ENCODE measurements at places on chromosomes 2 and 18.

DNA sequence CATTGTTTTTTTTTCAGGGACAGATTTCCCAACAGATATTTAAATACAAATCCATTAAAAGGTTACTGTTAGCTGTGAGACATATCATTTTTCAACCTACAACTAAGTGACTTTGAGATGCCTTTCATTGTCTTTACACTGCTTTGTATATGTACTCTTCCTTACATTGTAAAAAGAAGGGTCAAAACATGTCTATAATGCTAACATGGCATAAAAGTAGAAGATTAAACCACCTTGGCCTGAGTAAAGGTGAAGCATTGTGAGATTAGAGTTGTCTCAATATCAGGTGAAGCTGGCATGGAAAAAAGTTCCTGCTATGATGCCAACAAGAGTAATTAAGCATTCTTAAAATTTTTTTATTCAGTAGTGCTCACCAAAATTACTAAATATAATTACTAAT lies 1508.5 kb upstream of the NXPH2 start:
- no peak for DNase-seq

- DNase-seq, result no peak
Measured at GRCh38 chr2:198662905-198663304, 794.8 kb downstream of the SATB2 start.

GRCh38 chr2:220687231-220687843 lies 884.8 kb downstream of the EPHA4 start:
- DNase-seq, result no peak

DNA sequence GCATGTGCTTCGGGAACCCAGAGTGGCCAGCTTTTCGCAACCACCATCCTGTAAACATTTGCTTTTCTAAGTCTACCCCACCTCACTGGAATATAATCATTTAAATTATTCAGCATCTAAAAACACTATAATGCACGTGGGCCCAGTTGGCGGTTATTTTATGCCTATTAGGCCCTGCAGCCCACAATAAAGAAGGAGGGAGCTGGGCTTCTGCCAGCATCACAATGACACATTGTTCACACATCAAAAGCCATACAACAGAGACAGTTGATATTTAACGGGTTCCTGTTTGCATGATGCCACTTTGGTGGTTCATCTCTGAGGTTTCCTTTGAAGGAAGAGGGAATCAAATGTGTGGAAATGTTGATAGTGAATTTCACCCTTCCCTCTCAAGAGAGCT lies 916.0 kb upstream of the CELF4 start:
- DNase-seq, result no peak

DNA sequence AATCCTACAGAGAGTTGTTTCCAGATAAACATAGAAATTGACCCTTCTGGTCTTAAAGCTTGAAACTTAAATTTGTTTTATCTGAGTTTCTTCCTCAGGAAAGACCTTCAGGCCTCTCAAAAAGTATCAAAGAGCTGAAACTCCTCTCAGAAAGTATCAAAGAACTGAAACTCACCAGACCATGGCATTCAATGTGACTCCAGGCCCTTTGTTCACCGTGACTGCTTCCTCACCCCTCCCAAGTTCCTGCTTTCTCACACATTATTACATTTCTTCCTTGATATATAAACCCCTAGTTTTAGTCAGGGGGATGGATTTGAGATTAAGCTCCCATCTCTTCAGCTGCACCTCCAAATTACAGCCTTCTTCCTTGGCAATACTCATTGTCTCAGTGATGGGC lies 6.0 kb downstream of the ANKMY1 start:
- no peak for DNase-seq

DNA sequence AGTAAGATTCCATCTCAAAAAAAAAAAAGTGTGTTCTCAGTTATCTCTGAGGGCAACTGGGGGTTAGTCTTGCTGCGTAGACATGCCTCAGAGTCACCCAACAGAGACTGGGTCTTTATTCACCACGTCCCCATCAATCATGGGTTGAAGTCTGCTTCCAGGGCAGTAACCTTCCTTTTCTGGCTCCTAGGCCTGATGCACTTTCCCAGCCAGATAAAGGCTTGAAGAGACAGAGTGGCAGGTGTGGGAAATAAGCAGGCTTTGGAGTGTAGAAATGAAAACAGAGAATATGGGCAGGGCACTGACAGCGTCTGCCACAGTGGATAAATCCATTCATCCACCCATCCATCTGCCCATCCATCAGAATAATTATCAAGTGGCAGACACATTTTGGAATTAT lies 134.1 kb upstream of the LGALSL start:
- no peak for DNase-seq

DNA sequence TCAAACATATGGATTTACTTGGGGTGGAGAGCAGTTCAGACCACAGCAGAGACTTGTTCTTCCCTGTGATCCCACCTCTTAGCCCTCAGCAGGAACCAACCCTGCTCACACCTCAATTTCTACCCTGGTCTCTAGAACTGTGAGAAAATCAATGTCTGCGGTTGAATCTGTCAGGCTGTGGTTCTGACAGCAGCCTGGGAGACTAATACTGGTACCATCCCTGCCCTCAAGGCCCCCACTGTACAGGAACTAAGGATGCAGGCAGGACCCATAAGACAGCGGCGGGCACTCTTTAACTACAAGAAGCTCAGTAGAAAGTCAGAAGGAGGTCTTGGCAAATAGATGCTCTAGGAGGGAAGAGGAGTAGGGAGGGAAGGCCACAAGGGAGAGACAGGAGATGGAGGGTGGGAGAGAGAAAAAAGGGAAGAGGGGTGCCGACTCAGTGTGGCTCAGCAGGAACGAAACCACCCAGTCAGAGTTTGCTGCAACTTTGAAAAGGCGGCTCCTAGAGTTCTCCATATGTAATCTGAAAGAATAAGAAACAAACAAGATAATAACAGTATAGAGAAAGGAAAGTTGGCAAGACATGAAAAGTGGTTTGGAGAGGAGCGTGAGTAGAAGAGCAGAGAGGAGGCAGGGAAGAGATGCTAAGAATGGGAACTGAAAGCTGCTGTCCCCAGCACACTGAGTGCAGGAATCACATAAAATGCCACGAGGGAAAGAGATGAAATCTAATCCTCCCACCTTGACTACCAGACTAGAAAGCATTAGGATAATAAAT lies 323.9 kb upstream of the ID2 start:
- no peak for DNase-seq

- no peak for DNase-seq
Measured at GRCh38 chr2:231387904-231388724, 7.4 kb upstream of the B3GNT7 start.

- no peak for DNase-seq
Measured at GRCh38 chr2:105812180-105813044, 67.7 kb downstream of the NCK2 start.

GRCh38 chr18:46755315-46756024 lies 1.4 kb downstream of the ST8SIA5 start:
- no peak for DNase-seq

DNA sequence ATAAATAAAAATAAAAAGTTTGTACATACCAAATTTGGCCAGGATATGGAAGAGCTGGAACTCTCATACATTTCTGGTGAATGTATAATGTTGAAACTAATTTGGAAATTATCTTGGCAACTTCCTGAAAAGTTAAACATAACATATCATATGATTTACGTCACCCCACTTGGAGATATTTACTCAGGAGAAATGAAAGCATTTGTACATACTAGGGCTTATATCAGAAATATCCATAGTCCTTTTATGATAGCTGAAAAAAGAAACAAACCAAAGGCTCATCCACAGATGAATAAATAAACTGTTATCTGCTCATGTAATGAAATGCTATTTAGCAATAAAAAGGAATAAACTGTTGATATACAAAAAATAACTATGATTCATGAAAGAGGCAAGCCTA lies 318.2 kb upstream of the NRXN1 start:
- DNase-seq, result no peak

GRCh38 chr18:9117980-9118841 lies 15.7 kb downstream of the NDUFV2 start:
- no peak for DNase-seq

GRCh38 chr2:206480161-206480560 lies 36.8 kb downstream of the ADAM23 start:
- no peak for DNase-seq

- DNase-seq, result no peak
Measured at GRCh38 chr2:134259994-134260393, 6.1 kb downstream of the MGAT5 start.

- DNase-seq, result peak; percentile 7
Measured at GRCh38 chr2:120669121-120669952, 66.3 kb upstream of the GLI2 start.

DNA sequence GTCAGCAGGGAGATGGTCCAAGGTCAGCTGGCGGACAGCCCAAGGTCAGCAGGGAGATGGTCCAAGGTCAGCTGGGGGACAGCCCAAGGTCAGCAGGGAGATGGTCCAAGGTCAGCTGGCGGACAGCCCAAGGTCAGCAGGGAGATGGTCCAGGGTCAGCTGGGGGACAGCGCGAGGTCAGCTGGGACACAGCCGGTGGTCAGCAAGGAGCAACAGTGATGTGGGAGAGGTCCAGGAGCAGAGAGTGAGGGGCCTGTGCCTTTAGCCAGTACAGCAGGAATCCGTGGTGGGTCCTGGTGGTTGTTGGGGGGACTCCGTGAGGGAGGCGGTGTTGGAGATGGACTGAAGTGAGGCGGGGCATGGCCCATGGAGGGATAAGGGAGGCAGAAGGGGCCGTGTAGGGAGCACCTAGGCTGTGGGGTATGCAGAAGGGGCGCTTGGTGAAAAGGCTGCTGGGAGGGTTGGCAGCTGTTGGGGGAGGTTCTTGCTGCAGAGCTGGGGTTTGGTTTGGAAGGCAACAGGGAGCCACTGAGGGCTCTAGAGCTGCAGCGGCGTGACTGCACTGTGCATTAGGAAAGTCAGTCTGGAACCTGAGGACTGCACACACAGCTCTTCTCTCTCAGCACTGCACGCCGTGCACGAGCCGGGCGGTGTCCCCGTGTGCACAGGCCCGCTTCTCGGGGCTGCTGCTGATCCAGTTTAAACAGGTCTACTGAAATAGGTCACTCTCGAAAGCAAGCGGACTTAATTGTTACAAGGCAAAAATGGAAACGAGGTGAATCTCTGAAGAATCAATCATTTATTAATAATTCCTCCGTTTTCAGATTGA lies 76.2 kb upstream of the HDAC4 start:
- DNase-seq, result no peak

DNA sequence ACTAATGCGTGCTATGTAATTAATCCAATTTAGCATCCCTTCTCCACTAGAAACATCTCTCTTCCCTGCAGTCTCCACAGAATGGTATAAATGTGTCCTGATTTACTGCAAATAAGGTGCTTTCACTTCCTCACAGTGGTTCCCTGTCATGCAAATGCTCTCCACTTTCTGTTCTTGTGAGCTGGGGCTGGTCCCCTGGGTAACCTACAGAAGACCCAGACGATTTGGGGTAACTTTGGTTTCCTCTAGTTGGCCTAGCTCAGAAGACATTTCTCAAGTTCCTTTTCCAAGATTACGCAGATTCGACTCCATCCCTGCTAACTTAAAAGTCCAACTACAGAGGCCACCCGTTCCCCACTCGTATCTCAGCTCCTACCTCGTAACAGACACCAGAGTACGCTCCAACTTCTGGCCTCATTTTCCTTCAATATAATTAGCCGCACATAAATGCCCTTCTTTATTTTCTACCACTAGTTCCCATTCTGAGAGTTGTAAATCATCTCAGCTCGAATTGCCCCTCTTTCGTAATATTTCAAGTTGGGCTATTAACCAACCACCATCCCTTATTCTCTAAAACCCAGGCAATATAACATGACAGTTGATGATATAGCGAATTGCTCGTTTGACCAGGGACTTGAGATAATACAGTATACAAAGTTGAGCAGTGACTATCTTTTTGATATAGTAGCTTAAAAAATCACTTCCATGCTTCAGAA lies 28.8 kb upstream of the NEDD4L start:
- no peak for DNase-seq

DNA sequence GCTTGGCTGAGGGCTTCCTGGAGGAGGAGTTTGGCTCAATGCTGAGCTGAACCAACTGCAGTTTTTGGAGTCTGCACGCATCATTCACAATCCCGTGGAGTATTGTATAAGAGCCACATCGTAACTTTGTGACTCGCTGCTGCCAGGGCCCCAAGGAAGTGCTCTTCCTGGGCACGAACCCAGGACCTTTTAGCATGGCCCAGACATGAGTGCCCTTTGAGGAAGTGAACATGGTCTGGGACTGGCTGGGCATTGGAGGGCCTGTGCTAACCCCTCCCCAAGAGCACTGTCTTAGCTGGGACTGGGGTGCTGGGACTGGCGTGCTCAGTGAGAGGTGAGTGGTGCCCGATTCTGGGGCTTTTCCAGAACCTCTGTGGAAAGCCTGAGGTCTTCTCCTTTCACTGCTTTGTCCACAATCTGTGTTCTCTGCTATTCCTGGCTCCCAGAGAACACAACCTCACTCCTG lies 88.6 kb downstream of the LIPG start:
- no peak for DNase-seq

DNA sequence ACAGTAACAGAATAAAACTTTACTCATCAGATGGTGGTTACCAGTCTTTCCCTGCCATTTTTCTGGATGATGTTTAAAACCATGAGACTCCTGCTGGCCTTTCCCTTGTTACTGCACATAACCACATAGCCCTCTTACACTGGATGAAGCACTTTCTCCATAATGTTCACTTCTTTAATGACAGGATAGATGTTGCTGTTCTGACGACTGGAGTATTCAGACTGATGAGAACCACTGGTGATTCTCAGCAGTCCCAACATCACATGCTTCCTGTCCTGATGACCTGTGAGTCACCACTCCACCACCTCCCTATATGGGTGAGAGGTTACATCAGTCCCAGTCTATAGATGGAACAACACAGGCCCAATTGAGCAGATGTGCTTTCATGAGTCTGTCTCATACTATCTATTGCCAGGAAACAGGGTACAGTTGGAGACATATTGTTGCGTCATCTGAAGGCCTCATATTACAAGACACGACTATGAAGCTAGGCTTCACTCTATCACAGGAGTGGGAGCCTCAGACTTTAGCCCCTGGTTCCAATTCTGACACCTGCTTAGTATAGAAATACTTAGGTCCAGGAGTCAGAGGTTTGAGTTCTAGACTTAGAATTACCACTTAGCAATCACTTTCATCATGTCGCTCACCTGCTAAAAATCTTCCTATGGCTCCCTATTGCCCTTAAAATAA lies 145.7 kb upstream of the KLF7 start:
- no peak for DNase-seq

DNA sequence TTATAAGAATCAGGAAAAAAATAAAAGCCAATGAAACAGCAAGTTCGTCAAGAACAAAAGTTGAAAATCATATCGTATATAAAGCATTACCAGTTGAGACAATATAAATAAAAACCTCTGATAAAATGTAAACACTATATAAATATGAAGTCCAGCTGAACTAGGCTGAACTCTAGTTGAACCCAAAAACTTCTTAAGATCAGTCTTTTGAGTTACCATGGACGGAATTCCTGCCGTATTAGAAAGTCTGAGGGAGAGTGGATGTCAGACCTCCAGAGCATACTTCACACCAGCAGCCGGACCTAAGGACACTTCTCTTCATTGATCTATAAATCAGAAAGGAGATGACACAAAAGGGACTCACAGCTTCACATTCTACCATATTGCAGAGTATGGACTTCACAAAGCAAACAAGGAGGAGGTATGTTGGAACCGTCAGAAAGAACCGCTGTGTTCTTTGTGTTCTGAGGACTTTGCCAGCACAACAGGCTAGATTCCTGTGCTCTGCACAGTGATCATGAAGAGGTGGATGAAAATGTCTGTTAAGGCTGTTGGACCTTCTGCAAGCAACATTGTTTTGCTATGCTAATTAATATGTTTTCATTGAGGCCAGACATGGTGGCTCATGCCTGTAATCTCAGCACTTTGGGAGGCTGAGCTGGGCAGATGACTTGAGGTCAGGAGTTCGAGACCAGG lies 67.2 kb upstream of the SP5 start:
- DNase-seq, result no peak
